EL (cell line): ENCODE measurements at places on chromosomes 11 and 22.

GRCh38 chr11:112248201-112248600, 12.5 kb downstream of the PLET1 start:
- DNase-seq: no peak

DNA sequence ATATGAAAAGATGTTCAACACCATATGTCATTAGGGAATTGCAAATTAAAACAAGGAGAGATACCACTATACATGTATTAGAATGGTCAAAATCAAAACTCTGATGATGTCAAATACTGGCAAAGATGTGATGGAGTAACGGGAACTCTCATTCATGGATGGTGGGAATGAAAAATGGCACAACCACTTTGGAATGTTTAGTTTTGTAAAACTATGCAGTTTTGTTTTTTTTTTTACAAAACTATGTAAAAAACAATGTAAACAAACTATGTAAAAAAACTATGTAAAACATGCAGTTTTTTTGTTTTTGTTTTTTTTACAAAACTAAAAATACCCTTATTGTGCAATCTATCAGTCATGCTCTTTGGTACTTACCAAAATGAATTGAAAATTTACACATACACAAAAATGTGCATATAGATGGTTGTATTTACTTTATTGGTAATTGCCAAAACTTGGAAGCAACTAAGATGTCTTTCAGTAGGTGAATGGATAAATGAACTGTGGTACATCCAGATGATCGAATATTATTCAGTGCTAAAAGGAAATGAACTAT, 5.0 kb upstream of the USP47 start:
- peak; percentile 47 for DNase-seq

GRCh38 chr11:134349802-134350355, 18.1 kb downstream of the GLB1L2 start:
- DNase-seq: no peak

GRCh38 chr11:73140213-73141030, 1.7 kb downstream of the FCHSD2 start:
- peak; percentile 54 for DNase-seq

- no peak for DNase-seq
Measured at GRCh38 chr11:32786811-32787210, 7.7 kb downstream of the CCDC73 start.

DNA sequence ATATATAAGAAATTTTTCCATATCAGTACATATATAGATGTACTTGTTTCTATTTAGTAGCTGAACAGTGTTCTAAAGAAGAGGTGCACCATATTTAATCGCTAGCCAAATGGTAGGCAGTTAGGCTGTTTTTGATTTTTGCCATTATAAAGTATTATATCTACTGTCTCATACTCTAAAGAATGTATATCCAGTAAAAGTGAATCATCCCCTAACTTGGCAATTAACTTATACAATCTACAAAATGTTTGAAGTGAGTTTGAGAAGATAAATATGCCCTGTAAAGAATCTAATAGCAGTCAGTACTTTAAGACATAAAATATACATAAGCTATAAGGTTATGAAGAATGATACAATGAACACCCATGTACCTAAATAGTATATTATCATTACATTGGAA, 291.5 kb downstream of the SWAP70 start:
- peak; percentile 18 for DNase-seq

DNA sequence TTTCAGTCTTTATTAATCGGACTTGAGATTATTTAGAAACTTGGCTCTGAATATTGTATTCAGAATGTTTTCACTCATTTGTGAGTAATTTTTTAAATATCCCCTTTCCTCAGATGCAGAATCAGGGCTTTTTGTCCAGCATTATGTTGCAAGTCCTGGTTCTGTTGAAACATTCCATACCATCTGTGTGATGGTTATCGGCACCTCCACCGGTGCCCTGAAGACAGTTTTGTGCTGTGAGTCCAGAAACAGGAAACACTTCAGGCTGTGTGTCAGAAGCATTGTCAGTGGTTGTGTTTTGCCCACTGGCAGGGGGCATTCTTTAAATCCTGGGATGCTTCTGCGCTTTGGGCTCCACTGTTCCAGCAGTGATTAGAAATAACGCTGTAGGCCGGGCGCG, 20.4 kb downstream of the CDPF1 start:
- DNase-seq: no peak

DNA sequence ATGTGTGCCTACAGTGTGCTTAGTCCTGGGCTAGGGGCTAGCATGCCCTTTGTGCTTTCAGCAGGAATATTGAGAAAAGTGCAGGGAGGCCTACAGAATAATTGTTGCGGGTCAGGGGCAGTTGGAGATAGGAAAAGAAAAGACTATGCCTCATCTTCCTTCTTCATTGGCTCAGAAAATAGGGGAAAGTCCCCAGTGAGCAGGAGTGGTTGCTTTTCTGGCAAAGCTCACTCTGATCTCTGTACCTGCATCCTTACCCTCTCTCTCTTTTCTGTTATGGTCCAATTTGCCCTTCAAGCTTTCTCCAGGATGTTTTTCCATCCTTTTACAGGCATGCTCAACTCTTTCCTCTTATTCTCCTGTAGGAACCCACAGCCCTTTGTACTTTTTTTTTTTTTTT, 29.5 kb upstream of the RRM1 start:
- no peak for DNase-seq

- peak; percentile 15 for DNase-seq
Measured at GRCh38 chr11:74085542-74085892, 76.6 kb upstream of the UCP3 start.

GRCh38 chr11:111935317-111936039, 1.7 kb upstream of the DIXDC1 start:
- DNase-seq: no peak

- DNase-seq: peak; percentile 77
Measured at GRCh38 chr11:9748361-9748970, 84.6 kb downstream of the SWAP70 start.
